ENCODE measurements at places on chromosomes 3 and 15.
A peak's percentile ranks its signal among the peaks of the same experiment; 100 is the strongest.

GRCh38 chr15:62066663-62067447 lies at the start of gene C2CD4A:
Gene C2CD4A (plus strand): TSS chr15:62066977. CDS start chr15:62067614, 637 bp downstream.
- peak; percentile 66 for DNase-seq

DNA sequence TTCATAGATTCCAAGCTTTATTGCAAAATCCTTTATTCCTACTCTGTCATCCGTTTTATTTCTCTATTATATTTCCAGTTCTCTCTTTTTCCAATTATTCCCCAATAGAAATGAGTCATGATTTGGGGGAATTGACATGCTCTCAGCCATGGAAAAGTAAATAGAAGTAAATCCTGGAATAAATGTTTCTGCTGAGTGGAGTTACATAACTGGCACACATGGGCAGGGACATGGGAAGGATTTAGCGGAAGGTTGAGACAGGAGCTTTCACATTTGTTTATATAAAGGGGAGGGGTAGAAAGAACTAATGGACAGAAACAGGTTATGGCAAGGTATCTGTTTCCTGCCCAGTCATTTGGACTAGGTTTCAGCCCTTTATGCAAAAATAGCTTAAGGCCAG lies 221.6 kb downstream of the PLOD2 start:
- no peak for DNase-seq

- no peak for DNase-seq
Measured at GRCh38 chr3:162428192-162428591, 931.6 kb downstream of the OTOL1 start.

GRCh38 chr3:157204431-157204830 lies 44.5 kb upstream of the CCNL1 start:
- no peak for DNase-seq

DNA sequence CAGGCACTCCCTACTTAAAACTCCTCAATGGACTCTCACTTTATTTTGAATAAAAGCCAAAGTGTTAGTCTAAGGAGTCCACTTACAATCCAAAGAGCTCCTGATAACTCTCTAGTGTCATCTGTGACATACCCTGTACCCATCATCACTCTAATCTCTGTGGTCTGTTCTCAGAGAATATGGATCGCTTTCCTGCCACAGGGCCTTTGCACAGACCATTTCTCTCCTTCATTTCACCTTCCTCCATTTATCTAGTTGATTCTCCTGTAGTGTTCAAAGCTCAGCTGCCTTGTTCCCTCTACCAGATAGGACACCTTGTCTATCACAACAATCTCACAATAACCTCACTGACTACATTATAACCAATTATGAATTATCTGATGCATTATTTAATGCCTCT lies 185.4 kb upstream of the KBTBD8 start:
- DNase-seq: no peak

GRCh38 chr3:114143817-114144216 lies 35.0 kb downstream of the DRD3 start:
- DNase-seq: no peak

DNA sequence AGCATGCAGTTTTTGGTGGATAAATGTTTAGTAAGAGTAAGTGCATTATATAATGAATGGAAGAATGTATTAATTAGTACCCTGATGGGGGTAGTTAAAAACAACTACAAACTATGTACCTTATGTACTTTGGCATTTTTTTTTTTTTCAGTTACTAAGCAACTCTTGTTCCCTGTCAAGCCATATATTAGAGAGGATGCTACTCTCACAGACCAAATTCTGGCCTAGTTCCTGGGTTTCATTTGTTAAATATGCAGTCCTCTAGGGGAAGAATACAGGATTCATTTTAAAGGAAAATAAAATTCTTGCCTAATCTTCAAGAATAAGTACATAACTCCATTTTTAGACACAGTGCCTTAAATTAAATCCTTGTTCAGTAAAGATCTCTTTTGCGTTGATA lies 16.9 kb downstream of the FAM98B start:
- no peak for DNase-seq
